ENCODE measurements at places on chromosomes 16 and 17.

DNA sequence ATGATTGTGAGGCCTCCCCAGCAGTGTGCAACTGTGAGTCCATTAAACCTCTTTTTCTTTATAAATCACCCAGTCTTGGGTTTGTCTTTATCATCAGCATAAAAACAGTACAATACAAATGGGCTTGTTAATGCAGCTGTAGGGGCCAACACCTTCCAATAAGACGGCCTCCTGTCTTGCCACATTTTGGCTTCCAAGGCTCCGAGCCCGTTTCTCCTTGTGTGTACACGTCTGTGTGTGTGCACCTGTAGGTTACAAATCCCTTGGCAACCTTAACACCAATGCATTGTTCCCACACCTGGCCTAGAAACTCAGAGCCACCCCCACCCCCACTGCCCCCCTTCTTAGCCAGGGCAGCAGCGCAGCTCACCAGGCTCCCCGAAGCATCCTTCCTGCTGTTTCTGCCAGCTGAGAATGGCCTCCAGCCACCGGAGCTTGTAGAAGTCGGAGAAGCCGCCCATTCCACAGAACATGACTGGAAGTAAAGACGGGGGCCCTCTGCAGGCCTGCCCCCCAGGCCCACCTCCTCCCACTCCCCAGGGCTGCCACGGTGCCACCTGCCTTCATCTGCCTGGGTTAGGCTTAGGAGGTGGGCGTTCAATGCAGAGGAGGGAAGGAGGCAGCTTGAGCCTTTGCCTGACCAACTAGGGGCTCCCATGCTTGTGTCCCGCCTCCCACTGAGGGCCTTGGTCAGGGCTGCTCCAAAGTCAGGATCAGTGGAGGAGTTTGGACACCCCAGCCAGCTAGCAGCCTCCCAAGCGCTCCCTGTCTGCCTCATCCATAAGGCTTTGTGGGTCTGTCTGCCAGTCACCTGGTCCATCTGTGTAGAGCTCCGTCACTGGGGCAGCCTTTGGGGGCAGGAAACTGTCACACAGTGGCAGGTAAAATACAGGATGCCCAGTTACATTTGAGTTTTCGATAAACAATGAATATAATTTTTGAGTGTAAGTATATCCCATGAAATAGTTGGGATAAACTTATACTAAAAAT lies 10.6 kb downstream of the C16orf89 start:
- DNase-seq, result no peak

DNA sequence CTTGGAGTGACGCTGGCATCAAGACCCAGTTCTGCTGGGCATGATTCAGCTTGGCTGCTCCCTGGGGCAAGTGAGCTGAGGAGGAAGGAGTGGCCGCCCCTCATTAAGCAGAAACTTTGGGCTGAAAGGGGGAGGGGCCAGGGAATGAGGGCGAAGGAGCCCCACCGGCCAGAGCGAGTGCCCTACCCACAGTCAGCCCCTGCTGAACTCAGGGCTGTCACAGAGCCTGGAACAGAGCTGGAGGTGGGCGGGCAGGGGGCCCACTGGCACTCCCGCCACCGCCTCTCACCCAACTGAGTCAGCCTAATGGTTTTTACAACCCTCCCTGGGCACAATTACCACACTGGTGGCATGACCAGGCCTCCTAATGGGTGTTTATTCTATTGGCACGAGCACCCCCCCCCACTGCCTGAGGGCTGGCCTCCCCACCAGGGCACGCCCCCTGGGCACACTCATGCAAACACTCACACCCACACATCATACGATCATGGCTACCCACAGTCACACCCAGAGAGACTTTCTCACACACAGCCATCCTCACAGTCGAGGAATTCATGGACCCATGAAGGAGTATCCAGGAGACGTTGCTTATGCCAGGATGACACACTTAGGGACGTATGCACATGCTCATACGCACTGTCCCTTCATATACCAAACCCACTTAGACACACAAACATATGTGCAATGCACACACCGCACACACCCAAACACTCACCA lies 19.2 kb downstream of the UNC119 start:
- DNase-seq, result no peak

DNA sequence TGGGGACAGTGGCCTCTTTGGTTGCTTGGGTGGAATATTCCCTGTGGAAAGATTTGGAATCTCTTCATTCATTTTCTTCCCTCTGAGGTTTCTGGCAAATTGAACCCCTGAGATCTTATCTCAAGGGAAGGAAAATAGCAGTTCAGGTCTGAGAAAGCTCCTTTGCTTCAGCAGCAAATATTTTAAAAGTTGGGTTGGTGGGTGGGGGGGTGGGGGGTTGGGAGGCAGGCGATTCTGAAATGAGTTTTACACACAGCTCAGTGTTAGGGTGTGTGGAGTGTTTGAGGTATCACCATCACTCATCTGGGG lies 6.8 kb downstream of the TBX2 start:
- no peak for DNase-seq

GRCh38 chr17:81599719-81600486 lies 37.0 kb downstream of the NPLOC4 start:
- no peak for DNase-seq

- DNase-seq, result no peak
Measured at GRCh38 chr17:18267366-18267765, 6.9 kb downstream of the MIEF2 start.

- no peak for DNase-seq
Measured at GRCh38 chr17:28615260-28615940, 1.4 kb upstream of the RSKR start.

GRCh38 chr17:41925991-41926590 lies 4.3 kb upstream of the ODAD4 start:
- no peak for DNase-seq

GRCh38 chr16:84725481-84726078 lies 25.8 kb downstream of the USP10 start:
- DNase-seq, result no peak

DNA sequence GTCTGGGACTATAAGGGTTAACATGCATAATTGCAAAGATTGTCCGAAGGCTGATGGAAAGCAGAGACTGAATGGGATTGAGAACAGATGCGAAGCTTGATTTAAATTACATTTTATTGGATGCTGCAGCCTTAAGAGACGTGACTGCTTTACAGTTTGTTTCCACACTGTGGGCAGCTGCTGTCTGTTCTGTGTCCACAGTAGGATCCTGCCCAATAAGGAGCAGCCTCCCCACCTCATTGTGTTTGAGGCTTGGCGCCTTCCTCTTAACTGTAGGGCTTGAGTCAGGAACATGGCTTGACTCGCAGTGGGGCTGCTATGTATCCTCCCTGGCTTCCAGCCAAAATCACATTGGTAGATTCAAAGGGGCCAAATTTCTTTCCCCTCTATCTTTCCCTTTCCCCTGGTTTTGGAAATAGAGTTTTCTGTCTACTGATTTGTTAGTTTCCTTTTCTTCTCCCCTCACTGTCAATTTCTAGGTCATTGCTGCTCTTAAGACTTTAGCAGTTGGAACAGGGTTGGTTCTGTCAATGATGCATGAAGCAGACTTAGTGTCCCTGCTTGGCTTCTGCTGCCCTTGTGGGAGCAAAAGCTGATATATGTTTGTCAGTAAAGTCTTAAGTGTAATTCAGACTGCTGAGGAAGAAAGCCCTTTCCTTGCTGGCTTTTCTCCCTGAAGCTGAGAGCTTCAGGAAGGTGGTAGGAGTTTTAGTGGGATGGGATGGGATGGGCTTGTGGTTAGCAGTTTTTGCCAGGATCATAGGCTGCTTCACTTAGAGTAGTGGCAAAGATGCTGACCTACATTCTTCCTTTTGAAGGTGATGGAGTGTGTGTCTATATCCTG lies 5.0 kb upstream of the RARA start:
- DNase-seq, result no peak

- no peak for DNase-seq
Measured at GRCh38 chr17:44414394-44415155, 25.1 kb upstream of the ITGA2B start.

DNA sequence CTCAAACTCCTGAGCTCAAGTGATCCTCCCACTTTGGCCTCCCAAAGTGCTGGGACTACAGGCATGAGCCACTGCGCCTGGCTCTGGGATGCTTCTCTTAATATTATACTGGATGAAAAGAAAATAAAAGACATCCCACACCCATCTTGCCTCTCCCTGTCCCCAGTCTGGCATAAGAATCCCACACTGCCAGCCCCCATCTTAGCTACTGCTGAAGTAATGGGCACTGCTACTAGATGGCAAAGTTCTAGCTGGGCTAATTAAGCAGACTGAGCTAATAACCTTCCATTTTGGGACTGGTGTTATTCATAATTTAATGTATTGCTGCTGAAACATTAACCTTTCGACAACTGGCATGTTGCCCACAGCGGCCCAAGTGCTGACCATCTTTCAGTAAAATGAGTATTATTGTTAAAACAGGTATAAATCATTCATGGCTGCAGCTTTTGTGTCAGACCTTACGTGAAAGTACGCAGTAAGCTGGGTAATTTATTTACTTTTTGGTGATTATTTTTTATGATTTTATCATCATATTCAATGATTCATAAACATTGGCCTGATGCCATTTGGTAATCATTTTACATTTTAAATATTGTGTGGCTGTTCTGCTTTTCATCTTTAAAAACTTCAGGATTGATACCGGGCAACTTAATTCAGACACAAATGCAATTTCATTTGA lies 47.4 kb upstream of the ZFHX3 start:
- DNase-seq, result no peak

DNA sequence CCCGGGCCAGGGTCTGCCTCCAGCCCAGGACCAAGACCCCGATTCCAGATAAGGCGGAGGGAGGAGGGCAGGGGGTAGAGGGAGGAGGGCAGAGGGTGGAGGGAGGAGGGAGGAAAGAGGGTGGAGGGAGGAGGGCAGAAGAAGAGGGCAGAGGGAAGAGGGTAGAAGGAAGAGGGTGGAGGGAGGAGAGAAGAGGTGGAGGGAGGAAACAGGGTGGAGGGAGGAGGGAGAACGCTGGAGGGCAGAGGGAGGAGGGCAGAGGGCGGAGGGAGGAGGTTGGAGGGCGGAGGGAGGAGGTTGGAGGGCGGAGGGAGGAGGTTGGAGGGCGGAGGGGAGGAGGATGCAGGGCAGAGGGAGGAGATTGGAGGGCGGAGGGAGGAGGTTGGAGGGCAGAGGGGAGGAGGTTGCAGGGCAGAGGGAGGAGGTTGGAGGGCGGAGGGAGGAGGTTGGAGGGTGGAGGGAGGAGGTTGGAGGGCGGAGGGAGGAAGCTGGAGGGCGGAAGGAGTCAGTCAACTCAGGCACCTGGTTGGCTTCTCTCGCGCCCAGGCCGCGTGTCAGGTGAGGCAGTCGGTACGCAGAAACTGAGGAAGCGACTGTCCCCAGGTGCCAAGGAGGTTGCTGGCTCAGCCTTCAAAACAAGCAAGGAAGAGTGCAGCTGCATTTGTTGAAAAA lies 65.2 kb downstream of the KLHDC4 start:
- no peak for DNase-seq

DNA sequence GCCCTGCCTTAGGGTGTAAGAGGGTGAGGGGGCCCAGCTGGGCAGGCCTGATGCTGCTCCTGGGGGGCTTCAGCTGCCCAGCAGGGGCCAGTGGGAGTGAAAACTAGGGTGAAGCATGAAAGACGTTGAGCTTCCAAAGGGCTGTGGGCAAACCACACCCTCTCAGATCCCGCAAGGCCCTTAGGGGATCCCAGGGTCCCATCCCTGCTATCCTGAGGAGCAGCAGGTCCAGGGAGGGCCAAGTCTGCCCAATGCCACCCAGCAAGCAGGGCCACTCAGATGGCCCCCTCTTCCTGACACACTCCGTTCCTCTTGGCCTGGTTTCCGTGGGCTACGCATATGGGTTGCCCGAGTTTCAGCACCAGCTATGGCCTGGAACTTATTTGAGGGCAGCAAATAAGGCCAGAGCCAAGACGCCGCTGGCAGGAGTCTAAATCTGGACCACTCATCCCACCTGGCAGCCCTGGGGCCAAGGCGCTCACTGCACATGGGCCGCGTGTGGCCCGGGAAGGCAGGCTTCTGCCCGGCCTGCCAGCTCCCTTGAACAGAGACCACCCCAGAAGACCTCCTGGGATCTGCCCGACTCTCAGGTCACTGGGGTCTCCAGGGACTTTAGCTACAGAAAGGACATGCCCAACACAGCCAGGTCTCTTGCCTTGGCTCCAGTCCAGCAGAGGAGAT lies 4.2 kb downstream of the ATP2A3 start:
- no peak for DNase-seq

DNA sequence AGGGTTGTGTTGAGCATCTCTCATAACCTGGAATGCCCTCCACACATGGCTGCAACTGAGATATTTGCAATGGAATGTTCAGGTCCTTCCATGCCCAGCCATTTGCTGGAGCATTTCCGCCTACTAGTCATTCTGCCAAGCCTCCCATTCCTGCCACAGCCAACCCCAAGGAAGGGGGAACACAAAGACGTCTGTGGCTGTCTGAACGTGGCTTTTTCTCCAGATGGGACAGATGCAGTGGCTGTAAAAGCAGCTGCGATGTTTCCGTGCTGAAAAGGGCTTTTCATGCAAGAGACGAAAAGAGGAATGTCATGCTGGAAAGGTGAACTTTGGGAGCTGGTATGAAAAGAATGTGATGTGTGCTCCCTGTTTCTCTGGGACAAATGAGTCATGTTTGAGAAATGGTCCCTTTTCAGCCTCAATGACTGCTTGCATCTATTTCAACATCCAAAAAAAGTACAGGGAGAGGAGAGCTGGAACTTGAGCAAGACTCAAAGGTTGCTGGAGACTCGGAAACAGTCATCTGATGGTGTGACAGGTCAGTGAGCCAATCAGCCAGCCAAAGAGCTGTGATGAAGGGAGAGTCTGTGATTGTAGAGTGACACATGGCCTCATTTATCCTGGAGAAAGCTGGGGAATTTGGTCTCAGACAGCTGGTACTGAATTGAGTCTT lies 208.9 kb downstream of the SHISA9 start:
- no peak for DNase-seq

- peak; percentile 57 for DNase-seq
Measured at GRCh38 chr17:68205808-68206720, 41.8 kb upstream of the AMZ2 start.

DNA sequence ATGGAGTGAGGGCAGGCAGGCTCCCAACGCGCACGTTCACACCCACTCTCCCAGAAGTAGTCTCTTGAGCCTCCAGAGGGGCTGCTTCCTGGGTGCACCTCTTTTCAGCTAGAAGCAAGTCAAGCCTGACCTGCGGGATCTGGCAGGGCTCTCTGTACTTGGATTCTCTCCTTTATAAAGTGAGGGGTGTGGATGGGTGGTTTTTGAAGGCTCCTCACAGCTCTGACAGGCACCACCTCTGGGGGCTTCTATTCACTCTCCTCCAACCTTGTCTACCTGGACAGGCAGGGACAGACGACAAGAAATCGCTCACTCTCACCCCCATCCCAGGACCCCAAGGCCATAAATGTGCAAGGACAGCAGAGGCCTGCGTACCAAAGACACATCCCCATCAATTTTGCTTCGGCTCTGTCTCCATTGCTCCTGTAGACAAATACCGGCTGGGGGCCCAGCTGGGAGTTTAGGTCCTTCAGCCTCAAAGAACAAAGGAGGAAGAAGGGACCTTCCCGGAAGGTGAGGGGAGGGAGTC lies 814 bp upstream of the DYNLL2 start:
- no peak for DNase-seq

DNA sequence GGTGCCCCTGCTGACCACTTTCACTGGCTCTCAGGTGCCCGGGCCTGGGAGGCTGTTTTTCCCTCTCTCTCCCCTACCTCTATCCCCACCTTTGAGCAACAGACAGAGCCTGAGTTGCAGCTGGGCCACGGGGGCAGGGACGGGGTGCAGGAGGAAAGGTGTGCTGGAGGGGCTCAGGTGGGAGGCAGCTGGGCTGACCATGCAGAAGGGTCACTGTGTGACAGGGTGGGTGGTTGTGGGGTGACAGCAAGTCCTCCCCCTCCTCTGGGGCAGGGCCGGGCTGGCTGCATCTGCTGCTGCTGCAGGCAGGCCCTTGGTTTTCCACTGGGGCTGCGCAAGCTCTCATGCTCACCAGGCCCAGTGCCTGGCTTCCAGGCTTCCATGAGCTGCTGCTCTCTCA lies 6.6 kb downstream of the ZNF319 start:
- no peak for DNase-seq

Measured in HuH-7 (cell line).